ENCODE measurements at places on chromosomes 2 and 18.

DNA sequence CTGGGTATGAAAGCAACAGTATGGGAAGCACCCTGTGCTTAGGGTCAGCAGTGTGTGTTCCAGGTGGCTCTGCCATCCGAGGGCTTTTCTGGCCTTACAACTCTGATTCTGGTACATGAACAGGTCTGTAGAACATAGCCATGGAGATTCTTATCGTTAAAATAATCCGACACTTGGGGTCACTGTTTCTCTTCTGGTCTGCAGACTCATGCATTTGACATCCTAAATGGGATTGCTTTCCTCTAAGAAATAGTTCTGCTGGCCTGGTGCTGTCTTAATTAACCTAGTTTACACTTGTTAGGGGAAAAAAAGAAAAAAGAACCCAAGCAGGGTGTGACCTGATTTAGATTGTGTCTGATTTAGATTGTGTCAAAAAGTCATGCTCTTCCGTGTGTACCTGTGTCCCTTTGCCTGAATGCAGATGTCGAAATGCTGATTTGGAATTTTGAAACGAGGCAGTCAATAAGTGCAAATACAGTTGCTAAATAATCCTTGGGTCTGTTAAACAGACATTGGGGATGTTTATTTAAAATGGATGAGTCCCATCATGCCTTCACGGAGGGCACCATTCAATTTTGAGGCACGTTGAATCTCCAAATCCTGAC is 59.6 kb downstream of the TRPM8 start:
- DNase-seq = no peak

GRCh38 chr18:49869354-49869753 is 56.0 kb upstream of the ACAA2 start:
- no peak for DNase-seq

DNA sequence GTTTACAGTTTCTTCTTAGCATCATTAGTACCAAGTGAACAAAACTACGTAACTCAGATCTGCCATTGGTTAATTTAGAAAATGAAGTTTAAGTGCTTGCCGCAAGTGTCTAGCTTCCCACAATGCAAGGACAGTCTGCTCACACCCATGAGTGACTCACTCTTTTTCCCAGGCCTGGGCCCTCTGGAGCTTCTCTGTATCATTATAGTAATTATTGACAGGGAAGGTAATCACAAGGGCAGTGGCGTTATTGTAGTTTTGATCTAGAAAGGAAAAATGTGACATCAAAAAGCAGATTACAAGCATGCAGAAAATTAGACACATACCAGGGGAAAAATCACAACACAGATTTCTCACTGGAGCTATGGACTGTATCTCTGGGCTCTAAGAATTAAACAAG is 38.5 kb downstream of the NPC1 start:
- no peak for DNase-seq

DNA sequence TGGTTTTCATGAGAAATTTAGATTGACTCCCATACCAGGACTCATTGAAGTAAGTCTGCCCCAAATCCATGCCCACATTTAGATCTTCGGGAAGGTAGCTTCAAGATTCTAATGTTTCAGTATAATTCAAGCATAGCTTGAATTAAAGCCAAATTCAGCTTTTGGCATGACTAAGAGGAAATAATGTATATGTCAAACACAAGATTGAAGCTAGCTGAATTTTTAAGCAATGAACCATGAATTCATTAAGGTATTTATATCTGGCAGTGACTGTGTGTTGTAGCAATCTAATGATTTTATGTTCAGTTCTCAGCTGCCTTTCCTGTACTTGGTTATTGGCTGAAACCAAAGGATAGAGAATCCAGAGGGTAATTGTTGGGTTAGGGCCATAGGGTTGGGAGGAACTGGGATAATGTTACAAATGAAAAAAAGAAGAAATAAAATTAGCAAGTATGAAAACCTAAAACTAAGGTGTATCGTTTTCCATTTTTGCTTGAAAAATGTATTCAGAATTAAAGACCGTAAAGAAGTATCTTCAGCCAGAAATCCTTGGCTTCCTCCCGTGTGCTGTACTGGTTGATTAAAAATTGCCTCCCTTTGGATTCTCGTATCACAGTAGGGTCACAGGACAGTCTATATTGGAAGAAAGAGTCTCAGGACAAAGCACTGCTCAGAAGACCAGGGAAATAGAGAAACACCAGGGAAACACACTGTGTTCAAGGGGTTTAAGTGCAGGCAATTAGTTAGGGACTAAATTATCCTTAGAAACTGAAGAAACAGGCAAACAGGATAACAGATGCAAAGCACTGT is 119.0 kb upstream of the FN1 start:
- no peak for DNase-seq

DNA sequence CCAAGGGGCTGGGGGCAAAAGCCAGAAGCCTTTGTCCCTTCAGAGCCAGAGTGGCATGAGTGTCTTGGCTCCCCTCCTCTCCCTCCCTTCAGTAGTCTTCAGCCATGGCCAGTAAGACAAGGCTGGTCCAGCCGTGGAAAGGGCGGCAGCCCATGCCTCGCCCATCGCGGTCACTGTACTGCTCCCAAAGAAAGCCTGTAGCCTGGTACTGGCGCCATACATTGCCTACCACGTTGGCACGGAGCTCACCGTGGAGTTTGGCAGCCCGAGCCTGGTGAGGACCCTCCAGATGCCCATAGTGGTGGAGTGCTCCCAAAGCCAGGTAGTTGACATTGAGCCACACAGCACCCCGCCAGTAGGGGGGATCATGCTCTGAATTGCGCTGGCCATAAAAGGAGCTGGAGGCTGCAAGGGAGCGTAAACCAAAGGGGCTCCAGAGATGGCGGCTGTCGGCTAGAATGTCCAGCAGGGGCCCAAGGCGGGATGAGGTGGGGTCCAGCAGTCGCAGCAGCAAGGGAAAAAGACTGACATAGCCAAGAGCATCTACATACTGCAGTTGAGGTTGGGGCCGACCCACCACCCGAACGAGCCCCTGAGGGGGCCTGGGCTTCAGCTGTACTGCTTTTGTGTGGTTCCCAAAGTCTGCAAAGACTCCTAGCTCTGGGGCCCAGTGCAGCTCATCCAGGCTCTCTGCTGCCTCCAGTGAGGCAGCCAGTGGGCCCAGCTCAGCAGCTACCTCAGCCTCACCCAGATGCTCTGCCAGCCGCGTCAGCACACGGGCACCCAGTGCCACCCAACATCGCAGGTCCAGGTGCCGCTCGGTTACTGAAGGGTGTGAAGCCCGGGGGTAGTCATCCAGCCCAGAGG is 3.2 kb downstream of the WBP1 start:
- DNase-seq = no peak

DNA sequence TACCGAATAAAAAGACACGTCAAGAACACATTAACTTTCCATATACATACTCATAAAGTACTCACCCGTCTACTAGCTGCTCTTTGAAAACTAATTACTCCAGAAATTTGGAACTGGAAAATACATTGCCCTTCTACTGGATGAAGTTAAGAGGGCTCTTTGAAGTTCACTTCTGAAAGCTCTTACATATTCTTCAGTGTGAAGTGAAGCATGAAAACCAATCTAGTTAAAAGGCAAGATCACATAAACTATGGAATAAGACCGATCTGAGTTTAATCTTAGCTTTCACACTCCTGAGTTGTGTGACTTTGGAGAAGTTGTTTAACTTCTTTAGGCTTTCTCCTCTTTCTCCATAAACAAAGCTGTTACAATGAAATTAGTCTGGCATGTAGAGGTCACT is 38.5 kb downstream of the REV1 start:
- DNase-seq = no peak

DNA sequence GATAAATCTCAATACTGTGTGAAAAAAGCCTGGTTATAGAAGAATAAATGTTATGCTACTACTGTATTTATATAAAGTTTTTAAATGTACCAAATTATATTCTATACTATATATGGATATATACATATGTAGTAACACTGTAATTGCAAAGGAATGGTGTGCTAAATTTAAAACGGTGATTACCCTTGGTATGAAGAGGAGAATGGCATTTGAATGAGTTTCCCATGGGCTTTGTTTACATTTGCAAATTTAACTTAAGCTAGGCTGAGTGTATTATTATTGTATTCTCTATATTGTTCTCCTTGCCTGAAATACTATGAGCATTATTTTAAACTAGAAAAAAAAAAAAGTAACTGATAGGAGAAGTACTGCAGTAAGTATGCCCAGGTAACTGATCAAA is 4.7 kb upstream of the SP3 start:
- no peak for DNase-seq

GRCh38 chr18:32937066-32937465 is 164.2 kb upstream of the KLHL14 start:
- no peak for DNase-seq

- no peak for DNase-seq
These were observed 6.0 kb upstream of the ANKRD29 start for GRCh38 chr18:23668731-23669130.

GRCh38 chr2:173999272-173999671 is 34.1 kb upstream of the SP3 start:
- DNase-seq = no peak

DNA sequence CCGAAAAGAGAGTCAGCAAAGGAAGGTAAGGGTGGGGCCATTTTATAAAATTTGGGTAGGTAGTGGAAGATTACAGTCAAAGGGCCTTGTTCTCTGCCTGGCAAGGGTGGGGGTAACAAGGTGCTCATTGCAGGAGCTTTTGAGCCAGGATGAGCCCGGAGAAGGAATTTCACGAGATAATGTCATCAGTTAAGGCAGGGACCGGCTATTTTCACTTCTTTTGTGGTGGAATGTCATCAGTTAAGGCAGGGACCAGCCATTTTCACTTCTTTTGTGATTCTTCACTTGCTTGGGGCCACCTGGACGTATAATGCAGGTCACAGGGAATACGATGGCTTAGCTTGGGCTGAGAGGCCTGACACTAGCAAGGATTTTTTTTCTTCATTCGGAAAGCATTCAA is 58.1 kb downstream of the CYP1B1 start:
- no peak for DNase-seq

DNA sequence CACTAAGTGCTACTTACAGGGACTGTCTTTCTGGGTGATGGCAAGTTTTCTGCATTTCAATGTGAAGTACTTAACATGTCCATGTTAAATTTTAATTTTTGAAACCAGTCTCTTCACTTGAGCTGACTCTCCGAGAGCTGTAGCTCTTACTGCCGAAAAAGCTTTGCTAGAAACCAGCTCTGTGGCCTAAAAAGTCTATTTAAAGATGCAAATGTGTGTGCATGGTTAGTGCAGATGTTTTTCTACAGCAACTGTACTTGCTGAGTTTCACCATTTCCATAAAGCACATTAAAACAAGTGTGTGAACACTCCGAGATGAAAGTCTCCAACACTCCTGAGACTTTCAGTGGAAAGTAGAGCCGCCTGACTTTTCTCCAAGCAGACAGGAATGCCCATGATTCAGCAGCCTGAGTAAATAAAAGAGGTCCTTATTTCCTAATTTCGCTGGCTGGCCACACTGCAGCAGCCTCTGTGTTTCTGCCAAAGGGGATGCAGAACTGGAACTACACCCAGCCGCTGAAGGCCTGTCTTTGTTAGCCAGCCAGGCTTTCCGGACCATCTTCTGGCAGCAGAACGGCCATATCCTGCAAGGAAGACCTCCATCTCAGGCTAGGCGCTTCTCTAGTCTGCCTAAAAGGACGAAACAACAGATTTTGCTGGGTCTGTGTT is 121.2 kb downstream of the ZNF521 start:
- DNase-seq = no peak

- DNase-seq = peak; percentile 67
These were observed 615 bp upstream of the CCNT2 start for GRCh38 chr2:134917888-134918525.

GRCh38 chr2:239797316-239797715 is 227.8 kb downstream of the NDUFA10 start:
- DNase-seq = no peak

DNA sequence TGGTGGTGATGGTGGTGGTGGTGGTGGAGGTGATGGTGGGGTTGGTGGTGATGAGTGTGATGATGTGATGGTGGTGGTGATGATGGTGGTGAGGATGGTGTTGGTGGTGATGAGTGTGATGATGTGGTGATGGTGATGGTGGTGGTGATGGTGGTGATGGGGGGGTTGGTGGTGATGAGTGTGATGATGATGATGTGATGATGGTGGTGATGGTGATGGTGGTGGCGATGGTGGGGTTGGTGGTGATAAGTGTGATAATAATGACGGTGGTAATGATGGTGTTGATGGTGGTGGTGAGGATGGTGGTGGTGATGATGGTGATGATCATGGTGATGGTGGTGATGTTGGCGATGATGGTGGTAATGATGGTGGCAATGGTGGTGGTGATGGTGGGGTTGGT is 67.7 kb downstream of the RRM2 start:
- DNase-seq = no peak

DNA sequence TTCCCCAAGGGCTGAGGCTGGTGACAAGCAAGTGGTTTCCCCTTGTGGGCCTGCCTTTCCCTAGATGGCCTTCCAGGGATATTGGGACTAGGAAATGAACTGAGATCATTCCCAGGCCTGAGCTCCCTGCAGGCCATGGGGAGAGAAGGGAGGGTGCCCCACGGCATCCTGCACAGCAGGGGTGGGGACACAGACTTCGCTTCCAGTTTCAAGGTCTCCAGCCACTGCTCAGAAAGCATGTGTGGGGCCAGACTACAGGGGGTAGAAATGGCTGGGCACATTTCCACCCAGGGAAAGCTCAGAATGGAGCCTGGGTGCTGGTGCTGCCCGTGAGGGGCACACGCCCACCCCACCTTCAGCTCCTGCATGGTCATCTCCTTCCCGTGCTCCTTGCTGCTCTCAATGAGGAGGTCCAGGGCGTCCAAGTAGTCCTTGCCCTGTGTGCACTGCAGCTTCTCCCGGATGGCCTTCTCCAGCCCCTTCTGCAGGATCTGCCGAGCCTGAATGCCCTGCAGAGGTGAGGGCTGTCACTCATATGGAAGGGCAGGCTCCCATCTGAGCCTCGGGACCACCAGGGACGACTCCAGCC is 13.2 kb downstream of the CYP26B1 start:
- no peak for DNase-seq

DNA sequence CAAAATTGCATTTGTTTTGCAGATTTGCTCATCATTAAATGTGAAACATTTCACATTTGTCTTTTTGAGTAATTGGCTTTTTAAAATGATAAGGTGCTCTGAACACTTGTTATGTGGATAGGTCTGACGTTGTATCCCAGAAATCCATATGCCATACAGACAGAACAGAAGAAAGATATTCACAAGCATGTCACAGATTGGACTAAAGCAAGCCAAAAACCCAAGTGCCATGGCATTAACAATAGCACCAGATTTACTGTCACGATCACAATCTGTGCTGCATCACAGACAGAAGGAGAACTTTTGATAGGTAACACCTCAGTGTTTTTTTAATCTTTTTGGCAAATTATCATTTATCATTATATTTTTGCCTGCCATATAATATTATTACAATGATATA is 272.6 kb downstream of the ARHGAP15 start:
- DNase-seq = no peak

GRCh38 chr2:144560251-144560650 is 40.3 kb upstream of the ZEB2 start:
- no peak for DNase-seq

GRCh38 chr2:163173591-163173990 is 335.0 kb upstream of the KCNH7 start:
- DNase-seq = no peak

GRCh38 chr2:200050921-200051610 is 95.7 kb downstream of the MAIP1 start:
- no peak for DNase-seq
